ENCODE measurements at places on chromosomes 3 and 15. TPM values are rescaled to one million over a fixed set of nuclear protein-coding genes. Genes with fewer than 3 reads are reported as not detected.

- H3K27me3 ChIP-seq = no peaks in the 10 kb centered on the region
- no peak overlapping the region for H3K27ac ChIP-seq
- no peak for DNase-seq
- H3K4me3 ChIP-seq = no peak overlapping the region
These were observed 88.9 kb downstream of the TNIK start for GRCh38 chr3:171371354-171371753.

DNA sequence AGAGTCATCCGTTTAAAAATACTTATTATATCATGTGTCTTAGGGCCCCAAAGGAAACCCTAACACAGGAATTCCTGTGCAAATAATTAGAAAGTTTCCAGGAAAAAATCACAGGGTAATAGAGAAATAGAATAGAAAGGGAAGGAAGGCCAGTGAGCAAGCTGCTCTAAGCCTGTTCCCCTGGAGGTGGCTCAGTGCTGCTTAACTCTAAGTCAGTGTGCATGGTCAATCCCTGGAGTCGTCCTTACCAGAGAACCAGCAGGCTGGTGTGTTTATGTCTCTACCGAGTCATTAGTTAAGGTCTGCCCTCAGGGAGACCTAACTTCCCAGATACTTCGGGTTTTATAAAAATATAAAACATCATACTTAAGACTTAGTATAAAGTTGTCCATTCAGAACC is 21.0 kb upstream of the MCF2L2 start:
- peaks cover 16% of the 10 kb centered on the region for H3K4me1 ChIP-seq
- no peak overlapping the region for H3K27ac ChIP-seq
- no peak overlapping the region for H3K4me3 ChIP-seq
- H3K27me3 ChIP-seq = no peaks in the 10 kb centered on the region

- H3K4me1 ChIP-seq = no peaks in the 10 kb centered on the region
- DNase-seq = no peak
- no peak overlapping the region for H3K4me3 ChIP-seq
- no peak overlapping the region for H3K27ac ChIP-seq
- peaks cover 10% of the 10 kb centered on the region for H3K27me3 ChIP-seq
These were observed 86.1 kb downstream of the SAMMSON start for GRCh38 chr3:70085613-70086012.

GRCh38 chr3:115648559-115648958 is 25.2 kb downstream of the GAP43 start:
- no peak for DNase-seq
- H3K27ac ChIP-seq = no peak overlapping the region
- H3K36me3 ChIP-seq = no peaks in the 10 kb centered on the region
- no peaks in the 10 kb centered on the region for H3K27me3 ChIP-seq
- peaks cover 24% of the 10 kb centered on the region for H3K4me1 ChIP-seq

GRCh38 chr3:32947789-32948238 is 3.6 kb upstream of the CCR4 start:
- H3K36me3 ChIP-seq = no peaks in the 10 kb centered on the region
- H3K27me3 ChIP-seq = no peaks in the 10 kb centered on the region
- H3K27ac ChIP-seq = no peak overlapping the region
- no peak overlapping the region for H3K4me3 ChIP-seq
- H3K4me1 ChIP-seq = peaks cover 9% of the 10 kb centered on the region
- peak; percentile 67 for DNase-seq

DNA sequence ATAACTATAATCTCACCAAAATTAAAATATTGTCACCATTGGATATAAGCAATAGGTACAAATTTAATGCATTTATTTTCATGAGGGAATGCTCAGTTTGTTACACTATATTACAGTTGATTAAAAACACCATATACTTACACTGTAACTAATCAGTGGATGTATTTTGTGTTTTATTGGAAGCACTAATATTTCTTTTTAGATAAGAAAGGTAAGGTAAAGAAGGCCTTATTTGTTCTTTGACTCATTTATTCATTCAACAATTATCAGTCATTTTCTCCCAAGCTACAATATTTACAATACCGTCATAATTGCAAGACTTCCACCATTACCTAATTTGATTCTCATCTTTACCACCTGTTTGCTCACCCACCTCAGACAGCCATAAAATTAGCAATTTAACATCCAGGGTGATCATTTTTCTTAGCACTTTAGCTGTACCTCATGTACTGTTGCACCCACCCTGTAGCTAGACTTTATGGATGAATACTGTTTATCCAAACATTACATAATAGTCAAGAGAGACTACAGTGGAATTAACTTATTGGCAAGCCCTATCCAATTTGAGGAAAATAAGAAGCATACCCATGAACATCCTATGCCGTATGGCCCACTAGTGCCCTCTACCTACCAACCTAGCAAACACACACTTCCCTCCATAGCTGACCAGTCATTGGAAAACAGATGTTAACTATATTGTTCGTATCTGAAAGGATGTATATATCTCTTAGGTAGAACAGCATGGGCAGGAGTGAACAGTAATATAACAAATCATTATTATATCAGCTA is 229.6 kb downstream of the BBX start:
- peaks cover 65% of the 10 kb centered on the region for H3K36me3 ChIP-seq
- DNase-seq = no peak
- no peak overlapping the region for H3K4me3 ChIP-seq
- no peaks in the 10 kb centered on the region for H3K4me1 ChIP-seq
- H3K27me3 ChIP-seq = no peaks in the 10 kb centered on the region
- H3K27ac ChIP-seq = no peak overlapping the region

DNA sequence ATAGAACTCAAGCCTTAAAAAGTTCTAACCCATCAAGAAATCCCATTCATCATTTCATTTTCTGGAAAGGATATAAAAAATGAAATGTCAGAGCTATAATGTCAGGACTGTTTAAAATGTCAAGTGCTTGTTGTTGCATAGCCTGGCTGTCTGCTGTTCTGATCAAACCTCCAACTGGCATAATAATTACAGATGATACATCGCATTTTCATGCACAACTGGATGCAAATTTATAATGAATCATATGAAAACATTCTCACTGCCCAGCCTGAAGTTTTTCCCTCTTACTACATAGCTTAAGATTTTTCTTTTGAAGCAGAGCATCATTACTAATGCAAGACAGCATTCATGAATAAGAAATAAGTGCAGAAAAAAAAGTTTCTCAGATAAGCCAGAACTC is 46.5 kb downstream of the GUCA1C start:
- H3K4me3 ChIP-seq = no peak overlapping the region
- H3K36me3 ChIP-seq = no peaks in the 10 kb centered on the region
- no peaks in the 10 kb centered on the region for H3K4me1 ChIP-seq
- no peak for DNase-seq
- H3K27ac ChIP-seq = no peak overlapping the region

The CLDN11 gene
- total RNA-seq = 0.51 TPM

The IGDCC3 gene
- not detected for total RNA-seq

The WNT5A gene
- total RNA-seq = not detected

Measured in activated B cell treated with CpG ODN at 0.5 μM for 24 hours (primary cell).